ENCODE measurements at places on chromosomes 2 and 18.

GRCh38 chr18:9989481-9989880 lies 75.7 kb downstream of the VAPA start:
- DNase-seq = no peak

- no peak for DNase-seq
Measured at GRCh38 chr18:11587846-11588245, 21.6 kb upstream of the SLC35G4 start.

DNA sequence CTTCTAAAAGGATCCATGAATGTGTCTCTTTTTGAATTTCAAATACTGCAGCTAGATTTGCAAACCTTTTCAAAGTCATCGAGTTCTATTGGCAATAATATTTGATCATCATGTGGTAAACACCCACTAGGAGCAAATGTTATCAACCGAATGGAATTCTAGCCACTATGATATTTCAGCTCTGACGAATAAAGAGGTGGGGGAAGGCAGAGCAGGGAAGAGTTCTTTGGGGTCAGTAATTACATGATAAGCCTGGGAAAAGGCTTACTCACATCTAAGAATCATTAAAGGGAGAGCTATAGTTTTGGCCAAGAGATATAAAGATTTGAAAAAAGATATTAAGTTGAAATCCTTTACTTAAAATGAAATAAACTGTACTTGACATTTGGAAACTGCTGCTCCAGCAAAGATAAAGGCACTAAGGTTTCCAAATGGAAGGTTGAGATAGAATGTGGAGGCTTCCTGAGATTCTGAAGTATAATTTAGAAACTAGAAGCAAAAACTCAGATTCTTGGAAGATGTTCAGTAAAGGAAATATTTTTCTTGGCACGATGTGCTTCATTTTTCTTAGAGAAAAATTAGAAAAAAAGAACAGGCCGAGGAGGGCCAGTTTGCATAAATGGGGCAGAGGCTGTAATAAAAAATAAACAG lies 104.7 kb upstream of the ARHGAP28 start:
- DNase-seq = peak; percentile 13

- DNase-seq = no peak
Measured at GRCh38 chr18:13983506-13983905, 68.2 kb upstream of the MC2R start.

DNA sequence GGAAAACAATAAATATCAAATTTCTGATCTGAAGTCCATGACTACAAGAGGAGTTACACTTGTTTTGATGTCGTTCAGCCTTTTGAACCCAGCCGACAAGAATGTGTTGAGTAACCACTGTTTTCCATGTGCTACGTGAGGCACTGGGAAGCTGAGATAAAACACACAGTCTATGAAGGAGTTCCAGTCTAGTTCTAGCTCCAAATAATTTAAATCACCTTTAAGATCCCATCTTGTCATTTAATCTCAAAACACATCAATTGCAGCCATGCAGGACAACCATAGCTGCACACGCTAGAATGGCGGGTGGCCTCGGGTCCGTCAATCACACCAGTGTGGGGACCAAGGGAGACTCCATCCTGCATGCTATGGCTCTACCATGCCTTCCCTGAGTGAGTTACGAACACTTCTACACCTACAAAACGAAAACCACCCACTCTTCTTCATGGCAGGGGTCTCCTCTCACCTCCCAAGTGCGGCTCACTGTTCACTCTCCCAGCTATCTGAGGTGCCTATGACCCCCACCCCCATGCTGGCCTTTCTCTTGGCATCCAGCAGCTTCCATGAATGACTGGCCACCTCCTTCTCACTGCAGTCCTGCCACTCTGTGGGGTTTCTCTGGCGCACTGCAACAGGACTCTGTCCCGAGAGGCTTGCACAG lies 3.8 kb downstream of the FHL2 start:
- no peak for DNase-seq
